ENCODE measurements at places on chromosomes 13 and 19.

DNA sequence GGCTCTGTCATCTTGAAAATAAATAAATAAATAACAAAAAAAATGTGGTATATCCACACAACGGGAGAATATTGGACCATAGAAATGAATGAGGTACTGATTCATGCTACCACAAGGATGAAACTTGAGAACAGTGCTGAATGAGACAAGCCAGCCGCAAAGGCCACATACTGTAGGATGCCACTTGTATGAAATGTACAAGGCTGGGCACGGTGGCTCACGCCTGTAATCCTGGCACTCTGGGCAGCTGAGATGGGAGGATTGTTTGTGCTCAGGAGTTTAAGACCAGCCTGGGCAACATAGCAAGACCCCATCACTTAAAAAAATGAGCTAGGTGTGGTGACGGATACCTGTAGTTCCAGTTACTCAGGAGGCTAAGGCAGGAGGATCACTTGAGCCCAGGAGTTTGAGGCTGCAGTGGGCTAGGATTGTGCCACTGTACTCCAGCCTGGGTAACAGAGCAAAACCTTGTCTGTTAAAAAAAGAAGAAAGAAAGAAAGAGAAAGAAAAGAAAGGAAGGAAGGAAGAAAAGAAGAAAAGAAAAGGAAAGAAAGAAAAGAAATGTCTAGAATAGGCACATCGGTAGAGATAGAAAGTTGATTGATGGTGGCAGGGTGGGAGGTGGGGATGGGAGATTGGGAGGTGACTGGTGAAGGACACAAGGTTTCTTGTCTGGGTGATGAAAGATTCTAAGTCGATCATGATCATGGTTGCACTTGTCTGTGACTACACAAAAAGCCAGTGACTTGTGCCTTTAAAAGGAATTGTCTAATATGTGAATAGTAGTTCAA, 20.3 kb downstream of the HPN start:
- no peak for DNase-seq

DNA sequence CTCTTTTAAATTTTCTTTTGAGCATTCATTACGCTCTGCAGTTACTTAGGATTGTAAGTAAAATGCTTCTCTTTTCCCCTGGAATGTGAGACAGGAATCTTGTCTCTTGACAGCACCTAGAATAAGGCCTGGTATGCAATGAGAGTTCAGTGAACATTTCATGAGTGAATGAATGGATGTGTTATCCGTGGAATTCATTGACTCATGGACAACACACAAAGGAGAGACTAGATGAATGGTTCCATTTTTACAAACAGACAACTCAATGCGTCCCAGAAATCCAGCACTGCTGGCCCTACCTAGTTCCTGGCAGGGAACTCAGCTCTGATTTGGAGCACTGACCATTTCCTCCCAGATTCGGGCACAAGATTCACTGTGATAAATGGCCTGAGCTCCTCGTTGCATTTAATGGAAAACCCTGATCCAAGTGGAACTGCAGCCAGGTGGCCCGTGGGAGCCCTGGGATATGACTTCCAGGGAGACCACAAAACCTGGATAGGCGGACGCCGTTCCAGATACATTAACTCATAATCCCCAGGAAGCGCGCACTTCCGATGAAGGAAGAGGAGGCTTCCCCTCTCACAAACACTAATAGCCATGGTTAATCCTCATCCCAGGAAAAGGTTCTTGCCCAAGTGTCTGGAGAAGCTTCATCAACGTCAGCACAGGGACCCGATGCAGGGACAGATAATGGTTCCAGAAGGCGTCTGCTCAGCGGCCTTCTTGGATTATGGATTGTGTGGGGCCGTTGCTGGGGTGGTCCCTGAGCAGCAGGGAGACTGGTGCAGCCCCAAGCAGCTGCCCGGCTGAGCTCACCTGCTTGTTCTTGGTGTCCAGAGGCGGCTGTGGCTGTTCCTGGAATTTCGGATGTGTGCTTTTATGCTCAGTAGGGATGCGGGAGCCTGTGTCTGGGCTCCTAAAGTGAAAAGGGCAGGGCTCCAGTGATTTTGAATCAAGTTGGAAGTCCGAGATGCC, 211.1 kb upstream of the TSHZ3 start:
- no peak for DNase-seq

DNA sequence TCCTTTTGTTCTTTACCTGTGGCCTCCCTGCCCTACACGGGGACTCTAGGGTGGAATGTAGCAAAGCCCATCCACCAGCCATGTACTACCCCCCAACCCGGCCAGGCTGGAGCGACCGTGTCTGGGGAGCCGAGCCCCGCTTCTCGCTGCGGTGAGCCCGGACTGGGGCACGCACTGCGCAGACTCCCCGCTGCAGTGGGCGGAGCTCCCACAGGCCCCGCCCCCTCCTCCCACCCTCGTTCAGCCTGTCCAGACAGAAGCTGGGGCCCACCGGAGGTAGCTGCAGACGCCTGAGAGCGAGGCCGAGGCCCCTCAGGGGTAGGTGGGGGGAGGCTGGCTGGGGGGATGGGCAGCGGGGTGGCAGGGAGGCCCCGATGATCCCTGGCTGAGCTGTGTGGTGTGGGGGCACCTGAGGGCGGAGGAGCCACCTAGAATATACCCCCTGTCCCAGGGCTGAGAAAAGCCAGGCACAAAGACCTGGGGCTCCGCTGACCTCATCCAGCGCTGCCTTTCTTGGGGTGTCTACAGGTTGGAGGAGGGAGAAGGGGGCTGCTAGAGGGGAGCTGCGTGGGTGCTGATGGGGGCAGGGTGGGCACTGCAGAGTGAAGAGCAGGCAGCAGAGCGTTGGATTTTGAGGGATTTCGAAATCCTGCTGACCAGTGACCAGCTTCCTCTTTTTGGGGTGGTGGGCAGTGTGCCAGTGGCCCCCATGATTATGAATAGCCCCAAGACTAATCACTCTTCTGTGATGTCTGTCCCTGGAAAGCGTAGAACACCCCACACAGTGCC, 17.3 kb downstream of the PLD3 start:
- DNase-seq: no peak

DNA sequence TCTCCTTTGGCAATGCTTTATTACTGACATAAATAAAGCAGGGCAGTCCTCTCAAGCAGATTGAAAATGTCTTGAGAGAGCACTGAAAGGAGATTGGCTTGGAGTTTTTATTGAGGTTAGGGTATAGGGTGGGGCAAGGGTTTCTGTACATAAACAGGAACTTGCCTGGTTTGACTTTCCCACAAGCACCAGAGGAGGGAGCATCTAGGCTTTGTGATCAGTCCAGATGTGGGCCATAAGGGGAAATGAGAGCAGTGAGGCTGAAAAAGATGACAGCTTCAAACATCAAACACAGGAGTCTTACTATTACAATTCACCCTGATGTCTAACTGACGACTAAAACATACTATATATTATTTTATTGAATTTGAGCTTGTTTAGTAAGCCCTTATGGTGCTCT, 260.9 kb downstream of the MTUS2 start:
- no peak for DNase-seq

DNA sequence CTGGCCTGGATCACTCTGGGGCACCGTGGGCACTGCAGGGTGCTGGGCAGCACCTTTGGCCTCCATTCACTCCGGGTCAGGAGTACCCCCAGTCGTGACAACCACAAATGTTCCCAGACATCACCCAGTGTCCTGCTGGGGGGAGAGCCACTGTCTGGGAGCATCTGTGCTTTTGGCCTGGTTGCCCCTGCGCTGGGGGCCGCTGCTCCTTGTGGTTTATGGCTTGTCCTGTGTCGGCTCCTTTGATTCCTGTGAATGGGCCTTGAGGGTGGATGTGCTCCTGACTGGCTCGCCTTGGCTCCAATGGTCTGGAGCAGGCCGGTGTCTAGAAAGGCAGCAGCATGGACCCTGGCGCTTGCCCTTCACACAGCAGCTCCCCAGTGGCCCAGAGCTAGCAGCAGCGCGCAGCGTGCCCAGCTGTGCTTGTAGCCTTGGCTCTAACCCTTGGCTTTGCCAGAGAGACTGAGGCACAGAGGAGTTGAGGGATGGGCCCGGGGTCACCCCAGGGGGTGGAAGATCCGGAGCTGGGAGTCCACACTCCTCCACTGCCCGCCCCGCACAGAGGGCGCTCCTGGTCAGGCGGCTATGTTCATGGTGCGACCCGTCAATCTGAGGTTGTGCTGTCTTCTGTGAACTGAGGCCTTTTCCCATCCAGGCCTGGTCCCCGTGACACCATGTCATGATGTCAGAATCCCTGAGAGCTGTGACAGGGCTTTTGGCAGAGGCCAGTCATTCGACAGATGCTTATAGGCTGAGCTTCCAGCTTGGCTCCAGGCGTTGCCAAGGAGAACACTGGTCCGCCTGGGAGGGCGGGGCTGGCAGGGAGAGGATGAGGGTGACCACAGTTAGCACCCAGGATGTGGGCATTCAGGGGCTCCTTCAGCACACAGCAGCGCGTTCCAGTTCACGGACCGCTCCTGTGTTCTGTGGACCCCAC, 4.1 kb downstream of the DAZAP1 start:
- DNase-seq: no peak

GRCh38 chr13:31946091-31946770, 85.3 kb upstream of the FRY start:
- DNase-seq: no peak

- DNase-seq: no peak
Observed at GRCh38 chr19:42420055-42420544, 7.1 kb downstream of the LIPE start.

DNA sequence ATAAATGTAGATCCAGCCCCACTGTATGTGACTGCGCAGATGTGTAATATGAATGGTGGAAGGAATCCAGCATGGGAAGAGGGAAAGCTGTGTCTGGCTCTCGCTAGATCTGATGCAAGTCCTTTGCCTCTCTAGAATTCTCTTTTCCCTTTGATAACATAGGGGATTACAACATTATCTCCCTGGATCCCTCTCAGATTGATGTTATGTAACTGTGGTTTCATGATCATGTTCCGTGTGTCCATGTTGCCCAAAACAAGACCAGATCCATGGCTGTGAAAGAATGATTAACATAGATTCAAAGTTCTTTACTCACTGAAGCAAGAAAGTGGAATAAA, 184.0 kb upstream of the UBL3 start:
- DNase-seq: peak; percentile 0

DNA sequence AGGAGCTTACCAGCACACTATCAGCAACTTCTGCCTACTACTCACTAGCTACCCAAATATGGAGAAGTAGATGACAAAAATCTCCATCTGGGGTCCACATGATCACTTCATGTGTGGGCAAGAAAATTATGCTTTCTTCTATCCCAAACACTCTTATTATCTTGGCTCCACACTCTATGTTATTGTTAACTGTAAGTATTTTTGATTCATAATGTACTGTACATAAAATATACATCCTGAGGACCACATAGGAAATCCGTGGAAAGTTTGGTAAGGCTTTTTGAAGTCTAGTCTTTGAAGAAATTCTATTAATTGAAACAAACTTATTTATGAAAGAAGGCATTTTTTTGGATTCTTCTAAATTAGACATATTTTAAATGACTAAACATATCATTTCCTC, 378.8 kb downstream of the DACH1 start:
- no peak for DNase-seq

DNA sequence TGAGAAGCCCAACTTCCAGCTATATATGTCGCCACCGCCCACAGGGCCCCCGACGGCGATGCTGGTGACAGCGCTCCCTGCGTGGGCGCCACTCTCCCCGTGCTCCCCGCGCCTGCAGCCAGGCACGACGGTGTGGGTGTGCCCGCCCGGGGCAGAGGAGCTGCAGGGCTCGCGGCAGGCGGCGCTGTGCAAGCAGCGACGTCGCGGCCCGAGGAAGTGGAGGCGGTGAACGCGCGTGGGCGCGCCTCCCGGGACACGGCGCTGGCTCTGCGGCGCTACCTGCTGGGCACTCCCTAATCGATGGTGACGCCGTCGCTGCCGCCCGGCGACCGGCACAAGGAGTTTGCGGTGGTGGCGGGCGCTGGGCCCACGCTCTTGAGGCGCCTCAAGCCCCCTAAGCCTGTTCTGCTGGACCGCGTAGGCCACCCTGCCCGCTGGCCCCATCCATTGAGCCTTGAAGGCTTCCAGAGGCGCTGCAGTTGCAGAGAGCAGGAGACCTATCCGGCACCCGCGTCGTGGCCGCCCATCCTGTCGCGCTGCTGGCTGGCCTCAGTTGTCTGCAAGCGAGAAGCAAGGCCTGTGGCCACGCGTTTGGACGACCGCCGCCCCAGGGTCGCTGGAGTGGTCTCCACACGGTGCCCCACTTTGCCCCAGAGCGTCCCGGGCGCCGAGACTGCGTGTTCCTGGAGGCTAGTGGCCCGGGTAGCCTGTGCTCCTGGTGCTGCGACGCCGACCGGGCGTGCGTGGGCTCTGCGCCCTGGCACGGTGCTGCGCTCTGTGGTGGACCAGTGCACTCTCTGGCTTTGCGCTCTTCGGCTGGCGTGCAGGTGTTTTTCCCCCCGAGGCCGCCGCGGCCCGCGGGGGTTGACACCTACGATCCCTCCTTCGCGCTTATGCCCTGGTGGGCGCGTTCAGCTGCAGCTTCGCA, 23.1 kb downstream of the LRFN3 start:
- no peak for DNase-seq

DNA sequence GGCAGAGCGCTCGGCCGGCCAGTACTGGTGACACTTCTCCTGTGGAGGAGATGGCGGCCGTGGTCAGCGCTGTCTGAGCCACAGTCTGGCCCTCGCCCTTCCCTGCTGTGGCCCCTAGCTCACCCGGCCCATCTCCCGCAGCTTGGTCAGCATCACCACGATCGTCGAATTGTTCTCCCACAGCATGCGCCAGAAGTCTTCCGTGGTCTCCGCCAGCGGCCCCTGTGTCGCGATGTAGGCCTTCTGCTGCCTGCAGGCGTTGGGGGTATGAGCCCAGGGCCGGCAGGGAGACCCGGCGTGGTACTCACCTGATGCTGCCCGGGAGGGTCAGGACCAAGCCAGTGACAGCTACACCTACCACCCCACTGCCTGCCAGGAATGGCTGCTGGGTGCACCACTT, 130.1 kb downstream of the PTPRS start:
- DNase-seq: no peak

DNA sequence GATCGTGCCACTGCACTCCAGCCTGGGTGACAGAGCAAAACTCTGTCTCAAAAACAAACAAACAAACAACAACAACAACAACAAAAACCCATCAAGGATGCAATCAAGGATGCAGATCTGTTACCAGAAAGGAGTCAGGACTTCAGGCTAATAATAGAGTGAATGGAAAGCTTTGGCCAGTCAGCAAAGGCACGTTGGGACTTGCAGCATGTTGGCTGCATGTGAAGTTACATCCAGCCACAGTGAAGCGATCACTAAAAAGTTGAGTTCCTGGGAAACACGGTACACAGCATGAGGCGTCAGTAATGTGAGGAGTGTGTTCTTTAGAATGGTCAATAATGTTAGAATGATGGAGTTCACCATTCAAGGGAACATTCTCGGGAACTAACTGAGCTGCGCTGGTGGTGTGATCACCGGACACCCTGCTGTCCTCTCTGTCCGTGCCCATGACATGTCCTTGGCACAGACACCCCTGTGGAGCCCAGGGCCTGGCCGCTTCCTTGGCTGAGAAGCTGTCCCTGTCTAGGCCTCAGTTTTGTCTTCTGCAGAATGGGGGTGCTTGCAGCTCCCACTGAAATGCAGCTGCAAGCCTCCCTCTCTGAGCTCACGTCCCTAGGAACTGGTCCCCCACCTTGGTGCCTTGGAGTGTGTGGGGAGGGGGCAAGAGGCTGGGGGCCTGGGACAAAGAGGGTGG, 2.3 kb upstream of the LGALS7B start:
- DNase-seq: no peak

- no peak for DNase-seq
Observed at GRCh38 chr13:33445476-33445875, 159.9 kb upstream of the STARD13 start.

All from vagina (tissue), 2 donors.